H9 (cell line): ENCODE measurements at places on chromosomes 5 and 9.

GRCh38 chr9:95045751-95046150 lies 271.8 kb downstream of the FANCC start:
- peak; percentile 61 for DNase-seq

DNA sequence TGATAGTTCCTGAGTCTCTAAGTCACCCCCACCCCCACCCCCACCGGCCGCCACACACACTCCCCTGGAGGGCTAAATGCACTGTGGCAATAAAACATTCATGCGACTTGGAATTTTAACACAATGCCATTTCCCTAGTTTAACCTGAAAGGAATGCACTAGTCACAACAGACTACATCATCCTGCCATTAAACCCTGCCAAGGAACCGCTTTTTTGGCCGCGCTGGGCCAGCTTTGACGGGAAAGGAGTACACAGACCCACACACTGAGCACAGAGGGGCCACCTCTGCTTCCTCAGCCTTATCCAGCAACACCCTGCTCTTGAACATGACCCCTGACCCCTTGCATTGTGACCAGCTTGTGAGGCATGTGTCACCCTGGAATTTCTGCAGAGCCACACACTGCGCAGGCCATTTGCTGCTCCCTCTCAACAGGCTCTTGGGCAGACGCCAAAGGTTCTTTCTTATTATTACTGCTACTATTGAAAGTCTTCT lies 165.3 kb downstream of the BNC2 start:
- peak; percentile 75 for DNase-seq

- DNase-seq: no peak
Observed at GRCh38 chr9:38644601-38645000, 24.2 kb upstream of the ANKRD18A start.

- DNase-seq: no peak
Observed at GRCh38 chr5:98258939-98259338, 514.5 kb upstream of the RGMB start.

DNA sequence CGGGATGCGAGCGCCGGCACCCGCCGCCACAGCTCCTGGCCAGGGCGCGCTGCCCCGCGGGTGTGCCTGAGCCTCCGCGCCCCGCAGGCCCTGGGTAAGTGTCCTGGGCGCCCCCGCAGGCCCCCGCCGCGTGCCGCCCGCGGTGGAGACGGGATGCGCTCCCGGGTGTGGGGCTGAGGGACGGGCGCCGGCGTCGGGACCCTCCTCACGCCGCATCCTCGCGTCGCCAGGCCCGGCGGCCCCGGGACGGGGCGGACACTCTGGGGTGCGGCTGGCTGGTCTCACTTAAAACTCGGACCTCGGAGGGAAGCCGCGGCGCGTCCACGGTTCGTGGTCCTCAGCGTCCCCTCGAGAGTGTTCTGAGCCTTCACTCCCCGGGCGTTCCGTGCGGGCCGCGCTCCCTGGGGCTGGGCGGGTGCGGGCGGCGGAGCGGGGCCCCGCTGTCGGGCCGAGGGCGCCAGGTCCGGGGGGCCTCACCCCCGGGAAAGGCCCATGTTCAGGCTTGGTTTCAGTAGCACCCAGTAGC lies 275 bp downstream of the AHRR start:
- DNase-seq: no peak

DNA sequence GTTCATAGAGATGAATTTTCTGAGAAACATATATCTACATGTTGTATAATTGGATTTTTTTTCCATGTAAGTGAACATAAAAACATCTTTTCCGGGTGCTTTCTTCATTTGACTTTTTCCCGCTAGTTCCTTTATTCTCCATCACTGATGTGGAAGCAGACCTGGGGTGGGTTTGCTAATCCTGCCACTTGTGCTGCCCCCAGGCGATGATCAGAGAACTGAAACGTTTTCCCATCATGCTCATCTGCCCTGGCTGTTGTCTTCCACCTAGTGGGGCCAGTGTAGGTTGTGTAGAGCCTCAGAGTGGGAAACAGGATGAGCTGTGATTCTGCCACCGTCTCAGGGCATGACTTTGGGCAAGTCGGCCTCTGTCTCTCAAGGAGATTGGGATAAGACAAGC lies 34.2 kb upstream of the TGFBR1 start:
- no peak for DNase-seq
